ENCODE measurements at places on chromosomes 7 and 10.
A peak's percentile ranks its signal among the peaks of the same experiment; 100 is the strongest.

GRCh38 chr10:101267776-101268175 is 38.5 kb upstream of the LBX1 start:
- no peak for DNase-seq

GRCh38 chr10:78511324-78512204 is 477.9 kb downstream of the RPS24 start:
- no peak for DNase-seq

DNA sequence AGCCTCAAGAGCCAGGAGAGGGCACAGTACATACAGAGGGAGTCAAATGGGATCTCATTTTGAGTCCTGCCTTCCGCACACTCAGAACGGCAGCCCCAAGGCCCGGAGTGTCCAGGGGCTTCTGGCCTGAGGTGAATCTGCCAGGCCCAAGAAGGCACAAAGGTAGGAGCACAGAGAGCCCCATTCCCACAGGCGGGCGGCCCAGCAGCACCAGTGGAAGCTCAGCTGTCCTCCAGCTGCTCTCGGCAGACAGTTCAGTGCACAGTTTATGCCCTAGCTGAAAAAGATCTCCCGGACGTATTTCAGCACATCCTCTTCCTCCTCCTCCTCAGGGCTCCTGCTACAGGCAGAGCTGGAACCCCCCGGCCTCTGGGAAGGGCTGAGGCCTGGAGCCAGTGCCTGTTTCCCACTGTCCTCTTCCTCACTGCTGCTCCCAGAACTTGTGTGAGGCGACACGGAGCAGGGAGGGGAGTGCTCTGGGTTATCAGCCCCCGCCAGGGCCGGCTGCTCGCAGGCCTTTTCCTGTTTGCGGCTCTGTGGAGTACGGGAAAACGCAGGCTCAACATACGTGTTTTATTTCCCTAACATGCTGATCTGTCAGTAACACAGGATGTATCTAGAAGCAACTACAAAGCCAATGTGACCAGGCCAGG is 4.0 kb downstream of the CYREN start:
- no peak for DNase-seq

DNA sequence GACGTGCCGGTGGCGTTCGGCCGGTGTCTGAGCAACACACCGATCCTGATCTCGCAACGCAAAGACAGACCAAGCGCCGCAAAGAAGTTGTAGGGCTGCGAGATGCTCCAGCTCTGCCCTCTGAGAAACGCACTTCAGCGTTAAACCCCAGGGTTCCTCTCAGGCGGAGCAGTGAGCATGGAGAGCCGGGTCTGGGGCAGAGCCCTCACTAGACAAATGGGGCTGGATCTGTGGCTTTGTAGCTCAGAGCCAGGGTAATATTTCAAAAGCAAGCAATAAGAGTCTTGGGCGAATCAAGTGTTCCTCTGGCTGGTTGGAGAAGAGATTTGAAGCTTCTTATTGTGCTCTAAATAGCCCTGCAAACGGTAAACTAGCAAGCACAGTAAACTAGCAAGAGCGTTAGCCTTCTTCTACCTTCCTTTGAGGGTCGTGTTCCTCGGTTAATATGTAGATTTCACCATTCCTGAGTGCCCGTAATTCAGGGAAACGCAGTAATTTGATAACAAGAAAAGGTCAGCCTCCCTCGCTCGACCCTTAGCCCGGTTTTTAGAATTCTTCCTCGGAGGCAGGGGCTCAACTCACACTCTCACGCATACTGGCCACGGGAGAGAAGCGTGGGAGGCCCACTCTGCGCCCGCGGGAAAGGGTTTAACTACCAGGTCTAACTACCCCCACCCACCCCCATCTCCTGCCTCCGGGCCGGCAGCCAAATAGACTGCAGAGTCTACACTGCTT is 6.7 kb downstream of the SKAP2 start:
- DNase-seq, result no peak

GRCh38 chr7:16599860-16600259 is 45.7 kb downstream of the ANKMY2 start:
- no peak for DNase-seq

DNA sequence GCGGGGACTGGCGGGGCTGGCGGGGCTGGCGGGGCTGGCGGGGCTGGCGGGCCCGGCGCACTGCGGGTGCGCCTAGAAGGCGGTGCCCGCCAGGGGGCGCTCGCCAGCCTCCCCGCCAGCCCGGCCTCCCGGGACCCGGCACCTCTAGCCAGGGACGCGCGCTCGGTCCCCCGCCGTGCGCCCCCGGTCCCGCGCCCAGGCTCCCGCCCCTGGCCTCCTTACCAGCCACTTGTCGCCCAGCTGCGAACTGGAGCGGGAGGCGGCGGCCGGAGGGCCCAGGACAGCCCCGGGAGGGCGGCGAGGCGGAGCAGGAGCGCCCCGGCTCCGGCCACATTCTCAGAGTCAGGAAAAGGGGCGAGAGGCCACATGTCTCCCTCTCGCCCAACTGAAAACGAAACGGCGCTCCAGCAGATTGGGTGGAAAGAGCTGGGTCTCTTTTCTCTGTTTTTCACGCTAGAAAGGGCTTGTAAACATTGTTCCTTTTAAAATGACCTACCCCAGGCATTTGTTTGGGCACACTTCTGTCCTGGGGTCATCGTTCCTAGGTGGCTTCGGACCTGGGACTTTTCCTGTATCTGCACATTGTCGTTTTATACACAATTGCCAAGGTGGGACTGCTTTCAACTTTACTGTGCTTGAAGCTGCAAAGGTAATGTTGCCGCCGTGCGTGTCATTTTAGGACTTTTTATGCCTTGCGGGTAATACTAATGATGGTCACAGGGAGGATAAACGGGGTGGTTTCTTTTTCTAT is 378 bp upstream of the PRKCQ start:
- DNase-seq, result peak; percentile 92

GRCh38 chr7:99643464-99643863 is 26.7 kb downstream of the ZSCAN25 start:
- no peak for DNase-seq

DNA sequence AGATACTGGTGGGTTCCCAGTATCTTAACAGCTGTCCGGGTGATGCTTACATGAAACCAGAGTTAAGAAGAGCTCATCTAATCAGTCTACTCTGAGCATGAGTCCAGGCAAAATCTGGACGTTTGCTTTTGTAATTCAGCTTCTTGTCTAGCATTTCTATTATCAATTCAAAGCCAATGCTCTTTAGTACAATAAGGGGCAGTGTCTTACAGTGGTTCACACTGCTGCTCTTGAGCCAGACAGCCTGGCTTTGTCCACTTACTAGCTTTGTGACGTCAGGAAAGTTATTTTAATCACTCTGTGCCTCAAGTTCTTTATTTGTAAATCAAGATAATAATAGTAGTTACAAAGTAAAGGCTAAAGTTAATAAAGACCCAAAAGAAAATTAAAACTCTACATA is 227.3 kb upstream of the TCF7L2 start:
- DNase-seq, result no peak

DNA sequence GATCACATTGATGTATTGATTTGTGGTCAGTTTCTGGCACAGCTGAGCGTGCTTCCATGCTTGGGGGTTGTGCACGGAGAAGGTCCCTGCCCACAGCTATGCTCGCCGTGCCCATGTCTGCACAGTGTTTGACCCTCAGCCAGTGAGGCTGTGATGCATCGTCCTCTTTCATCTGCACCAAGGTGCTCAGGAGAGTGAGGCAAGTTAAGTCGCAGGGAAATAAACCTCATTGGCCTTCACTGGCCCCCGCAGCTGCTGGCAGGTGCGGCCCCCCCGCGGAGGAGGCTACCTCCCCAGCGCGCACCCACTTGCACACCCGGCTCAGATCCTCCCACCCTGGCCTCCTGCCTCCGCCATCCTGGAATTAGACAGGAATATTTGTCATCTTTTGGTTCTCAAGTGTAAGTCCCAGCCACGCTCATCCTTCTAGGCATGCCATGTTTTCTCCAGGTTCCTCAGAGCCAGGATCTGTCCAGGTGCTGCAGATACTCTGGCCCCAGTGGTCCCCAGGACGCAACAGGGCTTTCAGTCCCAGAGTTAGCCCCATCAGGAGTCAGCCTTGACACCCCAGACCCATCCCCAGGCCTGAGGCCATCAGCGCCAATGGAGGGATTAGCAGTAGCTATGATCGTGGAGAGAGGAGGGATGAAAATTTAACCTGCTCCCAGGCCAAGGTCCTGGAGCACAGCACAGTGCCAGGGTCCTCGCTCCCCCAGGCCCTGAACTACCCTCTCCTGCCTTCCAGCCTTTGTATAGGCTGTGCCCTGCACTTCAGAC is 93.7 kb downstream of the OAT start:
- no peak for DNase-seq

Data from stimulated activated CD8-positive, alpha-beta memory T cell treated with anti-CD3 and anti-CD28 coated beads, Interleukin-15, amount 100 ng/mL, for 24 hours (primary cell).